ENCODE measurements at places on chromosomes 7 and 10. TPM values are rescaled to one million over a fixed set of nuclear protein-coding genes. Genes with fewer than 3 reads are reported as not detected.

DNA sequence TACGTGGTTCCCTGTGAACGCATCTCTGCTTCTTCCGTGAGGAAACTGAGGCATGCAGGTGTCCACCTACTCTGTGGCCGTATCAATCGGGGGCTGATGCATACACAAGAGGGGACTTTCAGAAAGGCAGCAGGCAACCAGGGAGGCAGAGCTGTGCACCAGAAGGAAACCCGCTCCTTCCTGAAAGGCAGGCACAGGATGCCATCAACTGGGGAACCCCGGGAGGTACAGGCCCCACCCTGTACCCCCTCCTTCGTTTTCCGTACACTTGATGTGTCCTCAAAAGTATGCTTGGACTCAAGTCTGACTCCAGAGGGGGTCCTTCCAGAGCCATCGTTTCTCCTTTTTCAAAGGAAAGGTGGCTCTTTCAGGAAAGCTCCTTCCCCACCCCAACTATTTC lies 59.5 kb downstream of the ASB13 start:
- no peak for DNase-seq

DNA sequence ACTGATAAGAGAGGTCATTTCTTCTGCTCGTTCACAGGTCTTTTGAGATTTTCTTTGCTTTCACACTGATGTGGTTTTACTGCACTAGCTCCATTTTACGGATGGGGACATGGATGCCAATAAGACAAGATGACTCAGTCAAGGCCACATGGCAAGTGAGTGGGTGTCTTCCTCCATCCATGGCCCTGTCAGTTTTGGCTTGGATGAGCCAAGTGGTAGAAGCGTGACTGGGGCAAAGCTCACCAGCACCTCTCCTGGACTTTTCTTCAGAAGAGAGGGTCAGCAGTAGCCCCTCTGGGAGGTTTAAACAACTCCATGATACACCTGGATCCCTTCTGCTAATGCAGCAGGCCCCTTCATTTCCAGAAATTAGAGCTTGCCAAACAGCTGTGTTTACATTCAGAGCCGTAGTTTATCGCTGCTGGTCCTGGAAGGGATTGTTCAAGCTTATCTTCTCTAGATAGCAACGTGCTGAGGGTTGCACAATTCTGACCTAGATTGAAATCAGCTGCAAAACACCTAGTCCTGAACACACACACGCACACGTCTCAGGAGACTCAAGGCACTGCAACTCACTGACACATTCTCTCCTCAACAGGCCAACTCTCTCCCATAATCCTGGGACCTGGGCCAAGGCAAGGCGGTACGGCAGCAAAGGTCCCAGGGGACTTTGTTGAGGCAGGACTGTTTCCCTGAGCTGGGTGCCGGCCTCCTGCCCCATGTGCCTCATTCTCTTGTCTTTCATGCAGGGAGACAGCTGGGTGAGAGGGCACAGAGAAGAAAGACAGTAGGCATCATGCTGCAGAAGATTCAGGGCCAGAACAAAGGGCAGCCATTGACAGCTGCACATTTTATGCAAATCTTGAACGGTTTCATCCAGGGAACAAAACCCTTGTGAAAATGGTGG lies 14.2 kb upstream of the PDCD4 start:
- DNase-seq, result no peak

GRCh38 chr10:10872035-10872673 lies 145.5 kb upstream of the CELF2 start:
- DNase-seq, result no peak

DNA sequence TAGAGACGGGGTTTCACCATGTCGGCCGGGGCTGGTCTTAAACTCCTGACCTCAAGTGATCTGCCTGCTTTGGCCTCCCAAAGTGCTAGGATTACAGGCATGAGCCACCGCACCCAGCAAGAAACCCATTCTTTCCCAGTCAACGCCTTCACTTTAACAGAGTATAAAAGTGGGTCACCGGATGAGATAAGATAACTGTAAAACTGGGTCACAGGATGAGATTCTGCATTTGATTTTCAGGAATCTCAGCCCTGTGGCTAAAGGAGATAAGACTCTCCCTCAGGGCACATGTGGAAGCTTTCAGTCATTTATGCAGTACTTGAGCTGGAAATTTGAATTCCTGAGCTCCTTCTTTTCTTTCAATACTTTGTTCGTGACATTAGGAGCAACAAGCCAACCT lies 70.8 kb downstream of the LRRC17 start:
- DNase-seq, result no peak

GRCh38 chr10:89002226-89002978 lies 11.8 kb downstream of the FAS start:
- no peak for DNase-seq

Gene TRDMT1
- total RNA-seq, result 26.4 TPM

- DNase-seq, result peak; percentile 96
Measured at GRCh38 chr10:114304571-114305421, 65.7 kb downstream of the VWA2 start.

- DNase-seq, result no peak
Measured at GRCh38 chr10:76252733-76253132, 821.3 kb downstream of the LRMDA start.

GRCh38 chr7:147519062-147519461 lies 1071.5 kb upstream of the C7orf33 start:
- peak; percentile 26 for DNase-seq

- no peak for DNase-seq
Measured at GRCh38 chr7:50723173-50723572, 59.5 kb downstream of the GRB10 start.

Gene DDX56
- 67.5 TPM for total RNA-seq

Gene RP9
- total RNA-seq, result 29.4 TPM

- no peak for DNase-seq
Measured at GRCh38 chr10:49666685-49667084, 12.8 kb upstream of the C10orf53 start.

GRCh38 chr10:43057831-43058340 lies 19.0 kb upstream of the RET start:
- DNase-seq, result no peak

DNA sequence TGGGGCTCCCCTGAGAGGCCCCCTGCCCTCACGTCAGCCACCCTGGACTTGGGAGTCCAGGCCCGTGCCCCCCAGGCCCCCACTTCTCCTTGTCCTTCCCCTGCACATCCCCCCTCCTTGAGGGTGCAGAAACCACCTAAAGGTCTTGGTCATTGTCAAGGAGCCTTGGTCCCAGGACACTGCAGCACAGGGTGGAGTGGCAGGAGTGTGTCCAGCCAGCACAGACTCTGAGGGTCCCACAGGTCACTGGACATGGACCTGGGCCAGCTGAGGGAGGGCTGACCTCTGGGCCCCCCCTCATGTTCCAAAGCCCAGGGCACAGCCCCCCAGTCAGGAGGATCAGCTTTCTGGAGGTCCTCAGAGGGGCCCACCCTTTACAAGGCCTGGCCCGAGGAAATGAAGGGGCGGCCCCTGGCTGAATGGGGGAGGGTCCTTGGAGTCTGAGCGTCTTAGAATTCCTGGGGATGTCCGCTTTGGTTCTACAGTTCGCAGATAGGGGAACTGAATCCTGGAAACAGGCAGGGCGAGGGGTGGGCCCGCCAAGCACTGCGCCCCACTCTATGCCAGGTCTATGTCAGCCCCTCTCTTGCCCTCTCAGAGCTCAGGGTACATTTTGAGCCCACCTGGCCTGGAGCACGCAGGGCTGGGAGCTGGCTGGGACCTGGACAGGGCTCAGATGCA lies 54.0 kb downstream of the PWWP2B start:
- no peak for DNase-seq

DNA sequence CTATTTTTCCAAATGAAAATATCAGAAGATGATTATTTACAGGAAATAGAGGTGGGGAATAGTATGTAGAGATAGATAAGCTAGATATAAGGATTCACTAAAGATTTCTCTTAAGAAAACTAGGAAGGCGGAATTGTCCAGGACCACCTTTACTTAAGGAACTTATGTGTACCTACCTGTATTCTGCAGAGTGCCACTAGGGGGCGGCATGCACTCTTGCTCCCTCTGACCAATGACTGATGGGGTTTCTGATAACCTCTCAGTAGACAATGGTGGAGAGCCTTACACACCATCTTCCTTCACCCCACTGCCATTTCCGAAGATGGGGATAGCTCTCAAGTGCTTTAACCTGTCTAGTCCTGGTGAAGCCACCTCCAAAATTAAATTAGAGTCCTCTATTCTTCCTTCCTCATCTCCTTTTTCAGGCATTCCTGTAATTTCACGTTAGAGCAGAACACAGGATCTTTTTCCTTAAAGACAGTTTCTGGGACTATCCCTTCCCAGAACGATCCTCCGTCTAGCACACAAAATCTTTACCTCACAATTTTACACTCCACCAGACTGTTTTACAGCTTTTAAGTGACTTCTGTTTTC lies 453.1 kb downstream of the SORCS1 start:
- peak; percentile 41 for DNase-seq

GRCh38 chr10:107434854-107435253 lies 270.3 kb upstream of the SORCS1 start:
- no peak for DNase-seq

DNA sequence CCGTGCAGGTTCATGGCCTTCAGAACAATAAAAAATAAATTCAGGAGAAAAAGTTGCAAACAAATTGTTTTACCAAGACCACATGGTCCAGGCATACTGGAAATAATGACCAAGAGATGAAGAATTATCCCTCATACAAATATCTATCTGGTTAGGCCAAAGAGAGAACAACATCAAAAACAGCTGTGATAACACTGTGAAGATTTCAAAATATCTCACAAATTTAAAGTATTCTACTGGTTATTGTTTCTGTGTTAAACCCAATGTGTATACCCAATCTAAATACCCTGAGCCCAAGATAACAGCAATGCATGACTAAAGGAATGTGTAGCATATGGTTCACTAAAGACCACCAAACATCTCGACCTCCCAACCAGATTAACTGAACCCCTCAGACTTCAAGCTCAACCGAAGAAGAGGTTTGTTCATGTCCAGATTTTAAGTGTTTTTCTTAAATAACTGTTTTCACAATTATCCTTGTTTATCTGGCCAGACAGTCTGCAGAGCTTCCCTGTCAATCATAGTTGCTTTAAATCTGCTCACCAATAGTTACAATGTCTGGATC lies 10.9 kb downstream of the OR9A2 start:
- DNase-seq, result no peak

DNA sequence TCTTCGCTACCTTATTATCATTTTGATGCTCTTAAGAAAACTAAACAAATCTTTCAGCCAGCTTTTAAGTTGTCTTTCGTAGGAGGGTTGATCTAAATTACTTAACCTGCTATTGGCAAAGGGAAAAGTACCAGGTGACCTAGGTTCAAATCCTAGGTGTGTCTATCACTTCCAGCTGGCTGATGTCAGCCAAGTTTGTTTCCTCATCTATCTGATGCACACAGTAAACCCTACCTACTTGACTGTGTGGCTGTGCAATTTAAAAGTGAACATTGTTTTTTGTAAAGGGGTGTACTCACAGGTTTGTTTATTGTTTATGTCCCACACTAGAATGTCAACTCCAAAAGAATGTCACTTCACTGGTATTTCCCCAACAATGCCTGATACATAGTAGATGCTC lies 21.9 kb upstream of the CAMK1D start:
- DNase-seq, result no peak

DNA sequence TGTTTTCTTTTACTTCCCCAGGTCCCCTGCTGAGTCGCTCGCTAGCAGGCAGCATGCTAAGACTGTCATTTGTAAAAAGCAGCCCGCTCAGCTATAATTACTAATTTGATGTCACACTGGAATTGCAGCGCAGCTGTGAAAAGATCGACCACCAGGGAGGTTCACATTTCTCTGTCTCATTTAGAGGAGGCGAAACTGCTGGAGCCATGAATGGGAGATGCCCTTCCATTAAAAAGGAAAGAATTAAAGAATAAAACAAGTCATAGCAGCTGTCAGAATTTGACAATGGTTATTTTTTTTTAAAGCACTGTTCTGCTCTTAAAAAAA lies 153.5 kb downstream of the PIP4K2A start:
- DNase-seq, result peak; percentile 74

- no peak for DNase-seq
Measured at GRCh38 chr10:130364631-130365411, 228.6 kb downstream of the GLRX3 start.

Gene SFRP4
- total RNA-seq, result not detected

Gene NPFFR1
- not detected for total RNA-seq

- peak; percentile 59 for DNase-seq
Measured at GRCh38 chr10:42754155-42755027, 28.2 kb upstream of the BMS1 start.

DNA sequence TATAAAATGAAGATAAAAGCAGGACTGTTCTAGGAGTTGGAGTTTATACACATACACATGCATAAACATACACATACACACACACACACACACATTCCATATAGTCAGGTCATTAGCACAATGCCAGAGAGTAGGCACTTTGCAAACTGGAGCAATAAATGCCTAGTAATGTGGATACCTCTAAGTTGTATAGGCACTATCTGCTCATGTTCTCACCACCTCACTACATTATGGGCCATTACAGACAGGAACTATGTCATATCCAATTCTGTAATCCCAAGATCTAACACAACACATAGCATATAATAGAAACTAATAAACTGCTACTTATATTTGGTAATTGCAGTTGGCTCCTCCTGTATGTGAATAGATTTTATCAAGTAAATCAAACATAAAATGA lies 115.6 kb downstream of the GRM8 start:
- no peak for DNase-seq

GRCh38 chr10:15096661-15097010 lies 519 bp upstream of the RPP38 start:
- DNase-seq, result no peak

DNA sequence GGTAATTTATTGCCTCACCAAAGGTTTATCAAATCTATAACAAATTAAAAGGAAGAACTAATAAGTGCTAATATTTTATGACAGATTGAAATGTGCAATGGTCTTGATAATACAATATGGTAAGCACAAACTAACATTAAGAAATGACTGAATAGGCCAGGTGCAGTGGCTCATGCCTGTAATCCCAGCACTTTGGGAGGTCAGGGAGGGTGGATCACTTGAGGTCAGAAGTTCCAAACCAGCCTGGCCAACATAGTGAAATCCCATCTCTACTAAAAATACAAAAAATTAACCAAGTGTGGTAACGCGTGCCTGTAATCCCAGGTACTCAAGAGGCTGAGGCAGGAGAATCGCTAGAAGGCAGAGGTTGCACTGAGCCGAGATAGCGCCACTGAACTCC lies 3.5 kb downstream of the MTPAP start:
- DNase-seq, result no peak

DNA sequence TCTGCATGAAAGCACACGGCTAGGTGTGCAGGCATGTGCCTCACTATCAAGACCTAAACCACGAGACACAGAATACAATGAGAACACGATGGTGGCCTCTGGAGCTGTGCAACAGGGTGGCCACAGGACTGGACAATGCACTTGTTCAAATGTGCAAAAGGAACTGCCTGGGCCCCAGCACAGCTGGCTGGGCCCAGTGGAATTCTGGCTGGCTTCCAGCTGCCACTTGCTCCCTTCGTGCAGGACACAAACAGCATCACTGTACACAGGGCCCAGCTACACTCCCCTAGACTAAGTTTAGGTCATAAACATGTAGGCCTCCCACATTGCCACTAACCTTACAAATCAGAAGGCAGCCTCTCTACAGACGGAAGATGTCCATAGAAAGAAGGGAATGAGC lies 23.4 kb downstream of the DOCK4 start:
- no peak for DNase-seq

Gene NYAP1
- total RNA-seq, result 1.2 TPM

- DNase-seq, result no peak
Measured at GRCh38 chr7:115724400-115725056, 306.0 kb downstream of the TFEC start.

- no peak for DNase-seq
Measured at GRCh38 chr10:72276421-72277339, 3.0 kb downstream of the DDIT4 start.
